OCI-LY7 (cell line): ENCODE measurements at places on chromosomes 1 and 21. TPM values are rescaled to one million over a fixed set of nuclear protein-coding genes. Genes with fewer than 3 reads are reported as not detected.

The TPTE gene
- total RNA-seq = not detected in 2 replicates

DNA sequence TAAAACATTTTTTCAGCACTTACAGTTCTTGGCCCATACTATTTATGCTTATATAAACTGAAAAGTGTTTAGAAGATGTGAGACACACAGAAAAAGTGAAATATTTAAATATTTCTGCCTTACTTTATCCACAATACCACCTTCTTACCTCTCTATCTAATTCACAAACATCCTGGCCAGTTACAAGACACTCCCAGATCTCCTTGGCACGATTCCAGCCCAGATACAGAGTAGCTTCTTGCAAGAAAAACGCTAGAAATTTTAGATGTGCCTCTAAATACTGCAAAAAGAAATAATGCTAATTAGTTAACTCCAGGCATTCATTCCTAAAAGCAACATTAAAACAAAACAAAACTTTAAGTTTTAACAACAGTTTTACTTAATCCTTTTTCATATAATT, 68.4 kb downstream of the USP24 start:
- DNase-seq = no peak

- DNase-seq = no peak
Observed at GRCh38 chr1:204505674-204506200, 10.5 kb upstream of the MDM4 start.

DNA sequence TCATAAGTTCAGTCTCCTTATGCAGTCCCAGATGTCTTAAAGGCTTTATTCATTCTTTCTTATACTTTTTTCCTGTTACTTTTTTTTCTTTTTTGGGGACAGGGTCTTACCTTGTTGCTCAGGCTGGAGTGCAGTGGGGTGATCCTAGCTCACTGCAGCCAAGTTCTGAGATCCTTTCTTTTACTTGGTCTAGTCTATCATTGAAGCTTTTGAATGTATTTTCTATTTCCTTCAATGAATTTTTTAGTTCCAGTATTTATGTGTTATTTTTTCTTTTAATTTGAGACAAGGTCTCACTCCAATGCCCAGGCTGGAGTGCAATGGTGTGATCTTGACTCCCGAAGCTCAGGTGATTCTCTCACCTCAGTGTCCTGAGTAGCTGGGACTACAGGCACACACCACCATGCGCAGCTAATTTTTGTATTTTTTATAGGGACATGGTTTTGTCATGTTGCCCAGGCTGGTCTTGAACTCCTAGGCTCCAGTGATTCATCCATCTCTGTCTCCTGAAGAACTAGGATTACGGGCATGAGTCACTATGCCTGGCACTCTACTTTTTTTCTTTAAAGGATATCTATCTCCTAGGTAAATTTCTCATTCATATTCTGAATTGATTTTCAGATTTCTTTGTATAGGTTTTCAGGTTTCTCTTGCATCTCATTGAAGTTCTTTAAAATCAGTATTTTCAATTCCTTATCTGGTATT, 26.1 kb upstream of the GTF2B start:
- peak; percentile 18 for DNase-seq

- DNase-seq = no peak
Observed at GRCh38 chr1:244231193-244231571, 180.1 kb downstream of the ZBTB18 start.

DNA sequence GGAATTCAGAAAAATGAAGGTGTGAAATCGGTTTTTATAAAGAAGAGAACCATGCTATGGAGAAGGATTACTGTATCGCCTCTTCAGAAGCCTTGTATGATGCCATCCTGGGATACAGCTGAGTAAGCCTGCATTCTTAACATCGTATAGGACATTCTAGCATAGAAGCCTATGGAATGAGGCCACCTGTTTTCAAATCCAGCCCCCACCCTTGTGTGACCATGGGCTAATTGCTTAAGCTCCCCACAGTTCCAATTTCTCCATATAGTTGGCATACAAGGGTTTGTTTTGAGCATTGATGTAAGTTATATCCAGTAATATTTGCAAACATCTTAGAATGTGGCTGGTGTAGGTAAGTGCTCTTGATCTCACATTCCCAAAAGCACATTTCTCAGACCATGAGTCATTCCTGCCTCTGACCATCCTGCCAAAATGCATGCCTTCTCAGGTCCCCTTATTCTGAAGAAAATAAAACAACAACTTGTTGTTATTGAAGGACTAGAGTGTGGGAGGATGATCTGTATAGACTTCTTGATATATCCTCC, 1.5 kb downstream of the OR14A2 start:
- DNase-seq = no peak

The MYOG gene
- total RNA-seq = not detected in 2 replicates

DNA sequence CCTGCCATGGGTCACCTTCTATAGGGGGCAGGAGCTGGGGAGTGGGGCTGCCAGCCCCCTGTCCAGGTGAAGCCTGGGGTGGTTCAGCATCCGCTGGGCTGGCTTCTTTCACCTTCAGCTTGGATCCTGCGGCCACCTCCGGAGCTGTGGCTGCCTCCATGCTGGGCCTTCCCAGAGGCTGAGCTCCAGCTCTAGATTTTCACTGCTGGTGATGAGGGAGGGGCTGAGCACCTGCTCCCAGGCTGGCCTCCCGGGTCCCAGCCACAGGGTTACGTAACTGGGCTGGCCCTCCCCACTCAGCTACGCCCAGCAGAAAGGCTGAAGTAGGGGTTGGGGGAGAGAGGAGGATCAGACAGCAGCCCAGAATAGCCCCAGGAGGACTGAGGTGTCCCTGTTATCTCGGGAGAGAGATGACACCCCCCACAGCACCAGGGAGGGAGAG, at the start of gene MYBPHL:
MYBPHL (minus strand) TSS at position 180 of the 442 bp plus-strand sequence; CDS start at position 160, 20 bp downstream.
- DNase-seq = no peak

GRCh38 chr1:4741876-4742423, 87.5 kb downstream of the AJAP1 start:
- no peak for DNase-seq

The LCE2C gene
- not detected in 2 replicates for total RNA-seq

The VASH2 gene
- 7.4 and 7.5 TPM in 2 replicates for total RNA-seq

DNA sequence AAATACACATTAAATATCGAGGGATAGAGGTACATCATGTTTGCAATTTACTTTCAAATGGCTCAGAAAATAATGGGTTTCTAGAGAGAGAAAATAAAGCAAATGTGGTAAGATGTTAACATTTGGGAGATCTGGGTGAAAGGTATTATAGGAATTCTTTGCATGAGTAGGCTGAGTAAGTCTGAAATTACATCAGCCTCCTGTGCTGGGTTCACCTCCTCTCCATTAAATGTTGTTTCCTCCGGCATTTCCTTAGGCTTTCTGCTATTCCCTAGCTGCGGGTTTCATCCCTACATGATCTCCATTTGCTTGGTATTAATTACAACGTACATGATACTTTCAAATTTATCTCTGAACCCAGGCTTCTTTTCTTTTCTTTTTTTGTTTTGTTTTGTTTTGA, 31.6 kb downstream of the ZMYND12 start:
- no peak for DNase-seq

The REG4 gene
- not detected in 2 replicates for total RNA-seq

DNA sequence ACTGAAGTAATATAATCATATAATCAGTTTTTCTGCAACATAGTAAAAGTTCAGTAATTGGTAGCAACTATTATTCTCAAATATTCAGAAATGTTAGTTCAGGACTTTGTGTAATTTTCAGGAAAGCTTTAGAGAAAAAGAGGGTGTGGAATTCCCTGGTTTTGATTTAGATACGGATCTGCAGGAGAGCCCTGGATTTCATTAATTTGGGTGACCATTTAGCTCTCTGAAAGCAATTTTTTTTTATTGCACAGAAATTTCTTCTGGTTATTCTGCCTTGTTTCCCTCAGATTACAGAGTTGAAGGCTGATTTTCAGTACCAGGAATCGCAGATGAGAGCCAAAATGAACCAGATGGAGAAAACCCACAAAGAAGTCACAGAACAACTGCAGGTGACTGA, 13.8 kb upstream of the STX12 start:
- DNase-seq = no peak

GRCh38 chr1:162697140-162697895, 65.1 kb downstream of the DDR2 start:
- no peak for DNase-seq

The MYCL gene
- total RNA-seq = 1.0 and 1.3 TPM in 2 replicates

GRCh38 chr1:9590945-9591668, 2.4 kb downstream of the TMEM201 start:
- peak; percentile 11 for DNase-seq

GRCh38 chr1:246599315-246599714, 33.1 kb downstream of the CNST start:
- DNase-seq = no peak

DNA sequence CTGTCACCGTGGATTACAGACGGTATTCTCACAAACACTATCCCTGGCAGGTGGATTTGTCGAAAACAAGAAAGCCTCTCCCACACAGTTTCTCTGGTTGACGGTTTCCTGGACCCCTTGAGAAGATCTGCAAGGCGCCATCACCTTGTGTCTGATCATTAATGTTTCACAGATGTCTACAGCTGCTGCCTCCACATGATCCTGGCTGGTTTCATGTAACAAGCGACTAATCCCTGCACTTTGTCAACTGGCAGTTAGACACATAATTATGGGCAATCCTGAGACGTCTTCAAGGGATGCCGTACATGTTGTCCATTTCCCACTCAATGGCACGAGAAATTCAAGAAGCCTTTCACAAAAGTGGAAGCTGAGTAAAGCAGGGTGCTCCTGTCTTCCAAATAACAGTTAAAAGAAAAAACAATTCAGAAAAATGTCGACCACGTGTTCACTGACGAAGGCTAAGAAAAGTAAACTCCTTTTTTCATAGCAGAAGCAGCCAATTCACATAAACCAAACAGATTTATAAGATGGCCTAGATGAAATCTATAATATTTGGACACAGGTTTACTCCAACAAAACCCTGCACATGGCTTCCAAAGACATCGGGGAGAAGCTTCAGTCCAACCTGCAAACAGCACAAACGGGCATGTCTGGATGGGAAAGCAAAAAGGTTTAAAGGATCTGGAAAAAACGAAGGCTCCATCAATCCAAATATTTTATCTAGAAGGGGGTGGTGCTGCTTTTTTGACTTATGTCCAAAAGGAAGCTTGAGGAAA, 52.2 kb downstream of the CAPZB start:
- DNase-seq = no peak

The TNFRSF9 gene
- not detected in 2 replicates for total RNA-seq

DNA sequence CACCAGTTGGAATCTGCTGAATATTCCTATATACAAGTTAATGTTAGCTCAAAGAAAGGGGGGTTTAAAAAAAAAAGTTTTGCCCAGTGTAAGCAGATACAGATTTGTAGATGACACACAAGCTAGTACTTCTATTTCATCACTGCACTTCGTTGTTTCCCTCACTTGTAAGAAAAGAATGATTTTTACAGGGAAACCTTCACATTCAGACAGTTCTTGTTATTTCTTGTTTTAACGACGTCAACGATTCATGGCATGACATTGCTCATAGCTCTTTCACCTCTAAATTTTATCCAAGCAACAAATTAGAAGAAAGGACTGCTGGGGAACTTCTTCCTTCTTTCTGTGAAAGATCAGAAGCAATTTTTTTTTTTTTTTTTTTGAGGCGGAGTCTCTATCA, 25.7 kb upstream of the C1orf105 start:
- DNase-seq = no peak

The FMO1 gene
- total RNA-seq = 0.34 and 0.98 TPM in 2 replicates

DNA sequence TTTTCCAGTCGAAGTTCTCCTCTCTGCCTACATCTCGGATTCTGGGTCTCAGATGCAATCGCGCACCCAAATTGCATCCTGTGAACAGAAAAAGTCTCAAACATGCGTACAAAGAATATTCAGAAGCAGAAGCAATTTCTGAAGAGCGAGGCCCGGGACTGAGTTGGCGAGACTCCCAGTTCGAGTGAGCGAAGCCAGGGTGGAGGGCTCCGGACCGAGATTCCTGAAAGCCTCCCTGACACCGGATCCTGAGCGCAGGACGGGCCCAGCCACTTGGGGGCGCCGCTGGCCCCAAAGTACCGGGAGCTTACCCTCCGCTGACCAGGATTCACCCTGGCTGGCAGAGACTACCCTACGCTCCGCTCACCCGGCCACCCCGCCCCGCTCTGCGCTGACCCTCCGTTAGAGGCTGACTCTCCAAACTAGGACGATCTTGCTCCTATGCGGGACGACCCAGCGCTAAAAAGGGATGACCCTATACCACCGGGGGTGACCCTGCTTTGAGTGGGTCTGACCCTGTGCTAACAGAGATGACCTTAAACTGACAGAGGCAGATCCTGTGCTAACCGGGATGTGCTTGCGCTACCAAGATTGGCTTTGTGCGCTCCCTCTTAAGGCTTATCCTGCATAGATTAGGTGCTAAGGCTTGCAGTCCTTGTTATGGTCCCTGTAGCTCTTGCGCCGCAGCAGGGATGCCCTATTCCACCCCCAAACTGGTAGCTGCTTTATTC, 12.1 kb downstream of the FOXD2 start:
- DNase-seq = no peak

The SLC35E2B gene
- total RNA-seq = 58.9 and 61.2 TPM in 2 replicates

DNA sequence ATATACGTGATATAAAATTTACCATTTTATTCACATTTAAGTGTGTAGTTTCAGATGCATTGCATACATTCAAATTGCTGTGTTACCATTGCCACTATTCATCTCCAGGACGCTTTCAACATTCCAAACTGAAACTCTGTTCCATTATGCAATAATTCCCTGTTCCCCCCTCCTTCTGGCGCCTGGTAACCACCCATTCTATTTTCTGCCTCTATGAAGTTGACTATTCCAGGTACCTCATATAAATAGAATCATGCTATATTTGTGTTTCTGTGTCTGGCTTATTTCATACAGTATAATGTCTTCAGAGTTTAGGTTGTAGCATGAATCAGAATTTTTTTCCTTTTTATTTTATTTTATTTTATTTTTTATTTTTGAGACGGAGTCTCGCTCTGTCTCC, 41.7 kb downstream of the SLC22A15 start:
- no peak for DNase-seq

The C1orf210 gene
- total RNA-seq = not detected in 2 replicates

DNA sequence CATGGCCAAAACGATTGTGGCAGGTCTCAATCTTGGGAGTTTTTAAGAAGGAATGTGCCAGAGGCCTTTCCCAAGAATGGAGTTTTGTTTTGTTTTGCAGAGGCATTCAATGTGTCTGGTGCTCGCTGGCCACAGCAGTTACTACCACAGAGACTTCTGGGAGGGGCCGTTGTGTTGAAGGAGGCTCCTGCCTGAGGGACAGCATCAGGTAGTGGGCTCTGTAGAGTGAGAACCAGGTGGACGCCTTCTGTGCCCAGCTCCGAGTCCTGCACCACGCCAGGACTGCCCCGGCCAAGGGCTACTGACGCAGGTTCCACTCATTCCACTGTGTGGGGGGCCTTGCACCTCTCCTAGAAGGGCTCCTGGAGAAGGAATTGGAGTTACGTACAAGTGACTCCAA, 44.9 kb upstream of the RBM15 start:
- DNase-seq = no peak

The CLDN8 gene
- not detected in 2 replicates for total RNA-seq

- DNase-seq = no peak
Observed at GRCh38 chr1:1425753-1426495, 4.8 kb upstream of the ANKRD65 start.

DNA sequence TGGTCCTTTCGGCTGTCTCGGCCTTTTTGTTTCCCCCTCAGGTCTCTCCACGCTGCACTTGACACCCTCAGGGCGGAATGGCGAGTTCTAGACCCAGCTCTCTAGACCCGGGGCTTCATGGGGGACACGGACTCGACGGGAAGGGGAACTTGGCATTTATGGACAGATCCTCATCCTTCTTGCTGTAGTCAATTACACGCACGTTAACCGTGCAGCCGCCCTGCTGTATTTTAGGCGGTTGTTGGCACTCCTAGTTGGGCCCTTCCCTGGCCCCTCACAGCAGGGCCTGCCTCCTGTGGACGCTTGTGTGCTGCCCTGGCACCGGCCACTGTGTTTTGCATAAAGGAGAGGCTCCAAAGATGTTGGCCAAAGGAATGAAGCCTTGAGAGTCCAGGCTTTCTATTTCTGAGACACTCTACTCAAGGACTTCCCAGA, 558 bp upstream of the BTG3 start:
- DNase-seq = peak; percentile 29

- no peak for DNase-seq
Observed at GRCh38 chr1:185843986-185844385, 109.8 kb downstream of the HMCN1 start.
